ENCODE measurements at places on chromosomes 11 and 22. TPM values are rescaled to one million over a fixed set of nuclear protein-coding genes. Genes with fewer than 3 reads are reported as not detected.
A peak's percentile ranks its signal among the peaks of the same experiment; 100 is the strongest.

DNA sequence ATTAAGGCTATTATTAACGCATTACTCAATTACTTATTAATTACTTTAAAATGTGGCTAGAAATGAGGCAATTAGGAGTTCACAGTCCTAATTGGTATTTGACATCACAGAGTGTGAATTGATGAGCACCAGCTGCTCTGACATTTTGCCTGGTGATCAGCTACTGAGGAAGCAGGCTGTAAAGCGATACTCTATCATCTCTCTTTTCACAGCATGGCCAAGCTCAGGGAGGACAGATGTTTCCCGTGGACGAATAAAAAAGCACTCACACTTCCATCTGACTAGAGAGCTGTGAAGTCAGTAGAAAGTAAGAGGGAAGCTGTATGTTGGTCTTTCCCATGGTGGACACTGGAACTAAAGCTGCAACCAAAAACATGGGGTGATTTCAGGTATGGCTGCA is 29.1 kb upstream of the SYT9 start:
- DNase-seq: no peak

Gene PLEKHA7
- total RNA-seq: 10.2 TPM

DNA sequence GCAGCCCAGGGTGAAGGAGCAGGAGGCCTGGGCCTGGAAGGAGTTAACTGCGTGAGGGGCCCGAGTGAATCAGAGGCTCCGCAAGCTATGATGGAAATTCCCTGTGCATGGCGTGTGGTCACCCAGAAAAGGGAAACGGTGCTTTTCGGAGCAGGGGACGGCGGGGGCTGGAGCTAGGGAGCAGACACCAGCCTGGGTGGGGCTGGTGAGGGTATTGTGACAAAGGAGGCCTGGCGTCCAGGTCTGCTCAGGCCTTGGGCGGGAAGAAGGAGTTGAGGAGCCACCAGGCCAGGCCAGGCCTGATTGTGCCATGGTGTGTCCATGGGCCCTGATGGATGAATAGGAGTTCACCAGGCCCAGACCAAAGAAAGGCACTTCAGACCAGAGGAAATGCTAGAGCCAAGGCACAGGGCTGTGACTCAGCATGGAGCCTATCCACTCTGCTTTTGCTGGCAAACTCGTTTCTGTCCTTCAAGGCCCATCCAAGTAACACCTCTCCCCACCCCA is 12.8 kb upstream of the SPI1 start:
- DNase-seq: no peak

DNA sequence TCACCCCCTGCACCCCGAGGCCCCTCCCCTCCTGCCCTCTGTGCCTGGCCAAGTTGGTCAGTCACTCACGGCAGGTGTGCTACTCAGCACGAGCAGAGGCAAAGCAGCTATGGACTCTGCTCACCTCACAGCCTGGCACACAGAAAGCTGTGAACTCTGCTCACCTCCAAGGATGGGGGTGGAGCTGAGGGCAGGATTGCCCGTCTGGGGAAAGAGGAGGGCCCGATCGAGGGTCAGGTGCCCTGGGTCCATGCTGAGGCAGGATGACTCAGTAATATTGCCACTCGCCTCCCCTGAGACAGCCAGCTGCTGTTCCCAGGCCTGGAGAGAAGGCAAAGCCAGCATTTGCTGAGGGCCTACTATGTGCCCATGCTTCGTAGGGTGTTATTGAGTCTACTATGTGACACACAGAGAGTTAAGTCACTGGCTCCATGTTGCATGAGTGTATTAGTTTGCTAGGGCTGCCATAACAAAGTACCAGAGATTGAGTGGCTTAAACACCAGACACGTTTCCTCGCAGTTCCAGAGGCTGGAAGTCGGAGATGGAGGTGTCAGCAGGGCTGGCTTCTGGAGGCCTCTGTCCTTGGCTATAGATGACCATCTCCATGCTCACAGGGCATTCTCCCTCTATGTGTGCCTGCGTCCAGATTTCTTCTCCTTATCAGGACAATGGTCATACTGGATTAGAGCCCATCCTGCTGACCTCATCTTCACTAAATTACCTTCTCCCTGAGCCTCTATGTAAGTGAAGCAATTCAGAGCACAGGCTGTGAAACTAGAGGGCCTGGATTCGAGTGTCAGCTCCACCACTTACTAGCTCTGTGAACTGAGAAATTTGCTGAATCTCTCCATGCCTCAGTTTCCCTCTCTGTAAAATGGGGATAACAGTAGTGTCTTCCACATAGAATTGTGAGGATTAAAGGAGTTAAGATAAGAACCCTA is 13.2 kb upstream of the TSKU start:
- peak; percentile 77 for DNase-seq

DNA sequence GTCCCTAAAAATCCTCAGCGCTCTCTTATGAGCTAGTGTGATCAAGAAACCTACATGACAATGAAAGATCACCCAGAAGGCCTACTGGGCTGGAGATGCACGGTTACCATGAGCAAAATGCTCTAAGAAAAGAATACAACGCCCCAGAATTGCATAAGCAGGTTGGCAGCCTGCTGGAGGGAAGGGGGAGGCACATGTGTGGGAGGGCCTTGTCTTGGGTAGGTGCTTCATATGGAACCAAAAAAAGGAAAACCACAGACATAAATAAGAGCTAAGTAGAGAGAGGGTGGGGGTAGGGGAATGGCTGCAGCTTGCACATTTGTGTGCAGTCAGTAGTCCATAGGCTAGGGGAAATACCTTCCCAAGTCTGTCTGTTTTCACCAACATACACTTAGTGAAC is 2.8 kb downstream of the SIAE start:
- DNase-seq: peak; percentile 5

GRCh38 chr11:12434325-12434654 is 56.9 kb downstream of the PARVA start:
- no peak for DNase-seq

DNA sequence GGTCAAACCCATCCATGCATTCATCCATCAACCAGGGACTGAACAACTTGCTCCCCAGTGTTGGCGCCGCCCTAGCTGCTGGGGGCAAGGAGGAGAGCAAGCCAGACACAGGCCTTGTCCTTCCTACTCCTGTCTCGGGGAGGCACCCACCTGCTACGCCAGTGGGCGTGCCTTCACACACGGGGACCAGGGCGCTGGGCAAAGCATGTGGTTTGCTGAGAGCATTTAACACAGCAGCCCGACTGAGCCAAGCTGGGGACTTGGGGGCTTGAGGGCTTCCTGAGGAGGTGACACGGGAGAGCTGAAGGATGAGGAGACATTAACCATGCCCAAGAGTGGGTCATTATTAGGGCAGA is 30.6 kb downstream of the CACNA1I start:
- DNase-seq: no peak

DNA sequence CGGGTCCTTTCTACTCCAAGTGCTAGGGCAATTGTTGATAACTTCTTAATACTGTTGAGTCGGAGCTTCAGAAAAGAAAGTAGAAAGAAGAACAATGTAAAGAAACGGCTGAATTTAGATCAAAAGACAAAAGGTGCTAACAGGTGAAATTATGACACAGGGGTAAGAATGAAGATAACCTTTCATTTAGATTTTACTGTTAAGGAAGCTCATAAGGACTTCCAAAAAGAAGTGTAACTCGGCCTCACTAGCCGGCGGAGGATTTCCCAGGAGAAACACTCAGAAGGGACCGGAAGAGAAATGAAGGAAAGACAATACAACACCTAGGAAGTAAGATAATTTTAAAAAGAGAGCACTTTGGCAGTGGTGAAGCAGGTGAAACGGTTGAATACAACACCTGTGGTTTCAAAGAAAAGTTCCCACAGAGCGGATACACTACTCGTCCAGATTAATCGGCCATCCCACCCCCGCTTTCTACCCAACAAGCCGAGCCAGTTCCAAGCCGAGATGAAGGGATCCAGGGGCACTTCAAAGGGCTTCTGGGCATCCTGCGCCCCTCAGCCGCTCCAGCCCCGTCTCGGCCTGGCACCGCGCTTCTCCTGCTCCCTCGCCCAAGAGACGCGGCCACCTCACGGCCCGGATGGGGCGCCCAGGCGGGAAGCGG is 737 bp downstream of the PPP2R1B start:
- DNase-seq: peak; percentile 36

DNA sequence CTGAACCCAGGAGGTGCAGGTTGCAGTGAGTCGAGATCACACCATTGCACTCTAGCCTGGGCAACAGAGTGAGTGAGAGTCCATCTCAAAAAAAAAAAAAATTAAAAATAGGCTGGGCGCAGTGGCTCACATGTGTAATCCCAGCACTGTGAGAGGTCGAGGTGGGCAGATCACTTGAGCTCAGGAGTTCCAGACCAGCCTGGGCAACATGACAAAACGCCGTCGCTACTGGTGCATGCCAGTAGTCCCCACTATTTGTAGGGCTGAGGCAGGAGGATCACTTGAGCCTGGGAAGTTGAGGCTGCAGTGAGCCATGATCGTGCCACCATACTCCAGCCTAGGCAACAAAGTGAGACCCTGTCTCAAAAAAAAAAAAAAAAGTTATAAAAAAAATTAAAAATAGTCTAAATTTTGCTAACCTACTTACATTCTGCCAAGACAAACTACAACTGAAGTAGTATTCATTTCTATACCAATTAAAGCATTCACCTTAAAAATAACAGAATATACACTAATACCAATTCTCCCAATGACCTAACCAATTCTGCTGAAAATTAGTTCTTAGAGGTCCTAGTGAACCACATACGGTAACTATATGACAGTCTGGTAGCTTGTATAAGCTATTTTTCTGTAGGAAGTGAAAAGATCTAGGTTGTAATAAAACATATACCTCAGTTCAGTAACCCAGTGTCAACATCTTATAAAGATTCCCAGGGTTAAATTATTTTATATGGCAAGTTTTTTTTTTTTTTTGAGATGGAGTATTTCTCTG is 7.1 kb downstream of the DDX6 start:
- no peak for DNase-seq

DNA sequence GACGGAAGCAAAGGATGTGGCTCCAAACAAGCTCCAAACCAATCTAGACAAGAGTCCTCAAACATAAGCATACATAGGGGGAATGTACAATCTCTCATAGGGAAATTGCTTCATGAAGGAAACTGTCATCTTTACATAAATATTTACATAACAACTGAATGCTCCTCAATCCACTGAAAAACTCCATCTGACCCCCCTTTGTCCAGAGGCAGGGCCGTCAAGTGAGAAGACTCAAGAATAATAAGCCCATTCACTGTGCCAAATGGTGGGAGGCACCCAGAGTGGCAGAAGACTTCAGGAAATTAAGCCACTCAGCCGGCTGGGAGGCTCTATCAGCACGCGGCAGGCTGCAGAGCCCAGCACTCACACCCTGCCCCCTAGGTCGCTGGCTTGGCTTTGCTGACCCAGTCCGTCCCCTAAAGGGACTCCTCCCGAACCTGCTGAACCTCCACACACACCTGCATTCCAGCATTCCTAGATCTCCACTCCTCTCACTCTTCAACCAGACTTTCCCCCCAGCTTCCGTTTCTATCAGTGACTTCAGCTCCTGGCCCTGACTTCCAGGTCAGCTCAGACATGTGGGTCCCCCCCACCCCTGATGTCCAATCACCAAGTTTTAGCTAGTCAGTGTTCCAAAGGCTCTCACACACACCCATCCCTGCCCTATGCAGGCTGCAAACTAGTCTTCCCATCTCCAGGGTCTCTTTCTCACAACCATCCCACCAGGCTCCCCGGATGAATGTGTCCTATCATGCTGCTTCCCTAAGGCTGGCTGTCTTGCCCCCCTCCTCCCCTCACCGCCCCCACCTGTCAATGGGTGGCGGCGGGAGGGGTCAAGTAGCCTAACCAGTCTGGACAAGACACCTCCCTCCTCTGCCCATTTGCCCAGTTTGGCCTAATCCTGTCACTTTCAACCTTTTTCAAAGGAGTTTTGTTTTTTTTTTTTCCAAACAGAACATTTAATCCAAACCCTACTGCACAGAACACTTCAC is 11.3 kb downstream of the VPS37C start:
- DNase-seq: no peak

Gene GLB1L3
- total RNA-seq: 0.23 TPM

GRCh38 chr11:79086056-79086455 is 354.8 kb downstream of the TENM4 start:
- DNase-seq: no peak

GRCh38 chr22:19962909-19963806 is 21.5 kb upstream of the TXNRD2 start:
- DNase-seq: peak; percentile 91

Gene TRPC6
- not detected for total RNA-seq

Gene CD3E
- total RNA-seq: not detected

GRCh38 chr22:20494978-20495860 is at the start of gene KLHL22:
Gene KLHL22, minus strand, starts transcription at chr22:20495795. Its CDS starts 6,584 bp downstream, at chr22:20489211.
- peak; percentile 48 for DNase-seq

GRCh38 chr22:20652130-20652529 is 121.8 kb upstream of the SERPIND1 start:
- no peak for DNase-seq

- DNase-seq: peak; percentile 2
These were observed 169.8 kb downstream of the SPON1 start for GRCh38 chr11:14132312-14132711.

DNA sequence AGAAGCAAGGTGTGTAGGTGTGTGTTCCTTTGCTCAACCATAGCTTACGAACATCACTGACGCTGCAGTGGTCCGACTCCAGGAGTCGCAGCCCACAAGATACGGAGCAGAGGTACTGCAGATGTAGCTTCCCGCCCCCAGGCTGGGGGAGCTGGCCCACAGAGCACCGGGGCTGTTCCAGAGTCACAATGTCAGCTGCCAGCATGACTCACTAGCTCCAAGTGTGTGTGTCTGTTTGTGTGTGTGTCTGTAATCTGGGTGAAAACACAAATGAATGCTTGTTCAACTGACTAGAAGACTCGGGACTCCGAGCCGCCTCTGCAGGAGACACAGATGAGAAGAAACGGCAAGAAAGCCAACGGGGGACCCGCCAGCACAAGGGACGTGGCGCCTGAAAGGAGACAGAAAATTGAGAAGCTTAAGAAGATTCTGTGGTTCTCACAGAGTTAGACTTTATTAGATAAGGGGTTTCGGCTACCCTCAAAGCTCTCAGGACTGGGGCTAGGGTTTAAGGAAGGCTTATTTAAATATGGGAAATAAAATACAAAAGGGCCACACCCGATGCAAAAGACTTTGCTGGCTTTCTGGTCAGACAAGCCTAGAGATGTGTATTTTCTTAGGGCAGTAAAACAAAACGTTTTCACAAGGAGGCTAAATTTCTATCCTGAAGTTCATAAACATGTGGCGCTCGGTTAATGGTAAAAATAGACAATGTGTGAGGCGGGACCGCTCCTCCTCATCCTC is 10.7 kb downstream of the VSIG10L2 start:
- peak; percentile 18 for DNase-seq

Gene RBMXL2
- total RNA-seq: not detected

- no peak for DNase-seq
These were observed 38.3 kb downstream of the BIRC2 start for GRCh38 chr11:102385085-102386007.

Measured in Daoy (cell line).